ENCODE measurements at places on chromosomes 3 and 15.

DNA sequence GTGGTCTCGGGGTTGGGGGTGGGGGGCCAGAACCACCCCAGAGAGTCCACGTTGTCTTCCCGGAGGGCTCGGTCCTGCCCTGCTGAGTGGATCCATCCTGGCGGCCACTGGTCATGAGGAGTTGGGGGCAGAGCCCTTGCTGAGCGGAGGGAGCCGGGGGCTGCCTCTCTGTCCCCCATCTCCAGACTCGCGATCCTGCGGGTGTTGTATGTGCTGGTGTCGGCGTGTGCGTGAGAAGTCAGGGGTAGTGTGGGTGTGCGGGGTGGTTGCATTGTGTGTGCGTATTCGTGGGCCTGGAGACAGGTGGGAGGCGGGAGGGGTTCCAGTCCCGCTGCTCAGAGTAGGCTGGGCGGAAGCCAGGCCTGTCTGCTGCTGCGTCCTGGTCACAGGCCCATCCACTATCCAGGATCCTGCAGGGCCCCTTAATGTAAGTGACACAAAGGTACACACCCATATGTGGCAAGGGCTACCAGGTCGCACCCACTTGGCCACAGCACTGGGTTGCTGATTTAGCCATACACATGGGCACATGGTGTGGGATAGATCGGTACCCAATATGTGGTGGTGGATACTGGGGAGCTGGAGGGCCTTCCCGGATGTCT is 30.7 kb downstream of the NBEAL2 start:
- no peak for DNase-seq

- no peak for DNase-seq
These were observed 9.6 kb upstream of the SLCO2A1 start for GRCh38 chr3:134039161-134039862.

- DNase-seq, result no peak
These were observed 50.7 kb upstream of the AP4E1 start for GRCh38 chr15:50857763-50858162.

DNA sequence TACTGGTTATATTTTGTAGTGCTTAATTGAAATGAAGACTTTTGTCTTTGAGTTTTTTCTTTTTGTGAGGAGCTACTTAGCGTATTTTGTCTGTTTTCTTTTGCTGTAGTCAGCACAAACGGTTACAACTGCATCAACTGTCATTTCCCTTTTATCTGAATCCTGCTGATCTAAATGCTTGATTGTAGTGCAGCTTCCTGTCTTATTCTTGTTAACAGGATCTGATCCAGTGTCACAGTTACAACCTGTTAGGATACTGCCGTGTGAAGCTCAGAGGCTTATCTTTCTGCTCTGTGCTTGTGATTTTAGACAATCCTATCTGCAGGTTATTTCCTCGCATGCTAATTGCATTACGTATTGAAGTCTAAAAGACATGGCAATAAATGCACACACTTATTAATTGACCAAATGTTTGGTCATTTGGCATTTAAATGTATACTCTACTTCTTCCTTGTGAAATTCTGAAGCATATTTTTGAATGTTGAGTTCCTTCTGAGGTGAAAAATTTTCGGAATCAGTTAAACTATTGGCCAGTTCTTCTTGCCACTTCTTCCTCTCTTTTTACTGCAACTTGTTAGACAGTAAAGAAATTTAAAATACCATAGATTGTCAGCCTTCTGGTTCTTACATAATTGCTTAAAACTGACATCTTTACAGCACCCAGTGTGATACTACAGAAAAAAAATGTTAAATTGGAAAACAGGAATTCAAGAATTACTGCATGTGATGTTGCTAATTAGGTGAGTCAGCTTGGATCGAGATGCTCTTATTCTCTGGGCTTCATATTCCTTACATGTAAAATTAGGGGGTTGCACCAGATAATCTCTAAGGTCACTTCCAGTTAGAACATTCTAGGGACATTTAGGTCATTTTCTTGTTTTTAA is 168.2 kb downstream of the MBNL1 start:
- no peak for DNase-seq

GRCh38 chr15:44286814-44287452 is 1.6 kb upstream of the GOLM2 start:
- DNase-seq, result no peak

- DNase-seq, result no peak
These were observed 519 bp downstream of the LYSMD2 start for GRCh38 chr15:51736751-51737521.

DNA sequence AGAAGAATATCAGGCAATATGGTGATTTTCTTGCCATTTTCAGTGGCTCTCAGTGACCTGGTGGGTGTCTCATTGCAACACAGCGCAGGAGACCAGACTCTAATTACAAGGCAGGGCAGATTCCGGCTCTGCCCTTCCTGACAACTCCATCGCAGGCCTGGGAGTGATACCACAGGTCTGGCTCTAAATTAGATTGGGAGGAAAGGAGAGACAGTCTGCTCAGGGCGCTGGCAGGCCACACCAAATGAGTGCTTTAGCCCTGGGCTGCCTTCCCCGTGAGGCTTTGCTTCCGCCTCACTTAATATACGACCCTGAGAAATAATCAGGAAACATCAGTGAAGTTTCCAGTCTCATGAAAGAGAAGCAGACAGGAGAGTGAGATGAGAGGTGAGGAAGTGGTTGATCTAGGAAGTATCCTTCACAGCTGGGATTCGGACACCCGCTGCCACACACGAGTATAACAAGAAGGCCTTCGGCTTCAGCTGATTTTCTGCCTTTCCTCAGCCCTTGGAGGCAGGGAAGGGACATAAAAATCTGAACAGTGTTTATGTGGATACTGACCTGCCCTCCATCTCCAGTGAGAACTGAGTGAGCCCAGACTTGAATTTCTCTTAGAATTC is 73.7 kb upstream of the PROK2 start:
- DNase-seq, result no peak
